ENCODE measurements at places on chromosomes 12 and 14. TPM values are rescaled to one million over a fixed set of nuclear protein-coding genes. Genes with fewer than 3 reads are reported as not detected.

- no peak for DNase-seq
Measured at GRCh38 chr14:29007990-29008389, 241.4 kb downstream of the FOXG1 start.

- DNase-seq: no peak
Measured at GRCh38 chr12:11787933-11788849, 138.7 kb downstream of the ETV6 start.

DNA sequence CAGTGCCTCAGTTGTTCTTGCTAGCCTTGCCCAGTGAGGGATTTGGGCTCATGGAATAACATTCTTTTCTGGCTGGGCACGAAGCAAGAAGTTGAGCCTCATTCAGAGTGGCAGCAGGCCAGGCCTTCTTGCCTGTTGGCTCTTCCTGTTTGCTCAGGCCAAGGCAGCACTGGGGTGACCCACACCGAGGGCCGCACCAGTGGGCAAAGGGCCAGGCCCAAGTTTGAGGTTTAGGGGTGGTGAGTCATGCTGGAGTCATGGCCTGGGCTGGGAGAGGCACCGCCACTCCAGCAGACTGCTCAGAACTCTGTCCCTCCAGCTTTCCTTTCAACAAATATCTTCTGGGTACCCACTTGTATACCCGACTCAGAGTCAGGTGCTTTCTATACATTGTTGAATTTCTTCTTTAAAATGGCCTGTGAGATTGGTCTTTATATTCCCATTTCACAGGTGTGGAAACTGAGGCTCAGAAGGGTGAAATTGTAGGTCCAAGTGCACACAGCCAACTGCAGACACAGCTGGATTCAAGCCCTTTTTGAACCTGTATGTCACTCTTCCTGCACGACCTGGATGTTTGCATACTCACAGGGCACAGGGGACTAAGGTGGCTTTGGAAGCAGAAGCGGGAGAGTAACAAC lies 279.4 kb downstream of the FOXN3 start:
- DNase-seq: no peak

- no peak for DNase-seq
Measured at GRCh38 chr12:22268973-22269372, 65.5 kb downstream of the ST8SIA1 start.

GRCh38 chr12:67928621-67929383 lies 60.4 kb upstream of the IFNG-AS1 start:
- DNase-seq: no peak

DNA sequence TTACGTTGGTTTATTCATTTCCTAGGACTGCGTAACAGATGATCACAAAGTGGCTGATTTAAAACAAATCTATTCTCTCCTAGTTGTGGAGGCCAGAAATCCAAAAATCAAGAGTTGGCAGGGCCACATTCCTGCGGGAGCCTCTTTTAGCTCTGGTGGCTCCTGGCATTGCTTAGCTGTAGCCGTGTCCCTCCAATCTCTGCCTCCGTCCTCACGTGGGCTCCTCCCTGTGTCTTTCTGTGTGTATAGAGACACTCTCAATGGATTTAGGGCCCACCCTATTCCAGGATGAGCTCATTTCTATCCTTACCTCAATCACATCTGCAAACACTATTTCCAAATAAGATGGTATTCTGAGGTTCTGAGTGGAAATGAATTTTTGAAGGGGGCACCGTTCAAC lies 42.5 kb downstream of the KCTD10 start:
- no peak for DNase-seq

- DNase-seq: no peak
Measured at GRCh38 chr12:105765053-105766014, 373.4 kb downstream of the NUAK1 start.

- no peak for DNase-seq
Measured at GRCh38 chr12:27541031-27541719, 17.2 kb downstream of the PPFIBP1 start.

DNA sequence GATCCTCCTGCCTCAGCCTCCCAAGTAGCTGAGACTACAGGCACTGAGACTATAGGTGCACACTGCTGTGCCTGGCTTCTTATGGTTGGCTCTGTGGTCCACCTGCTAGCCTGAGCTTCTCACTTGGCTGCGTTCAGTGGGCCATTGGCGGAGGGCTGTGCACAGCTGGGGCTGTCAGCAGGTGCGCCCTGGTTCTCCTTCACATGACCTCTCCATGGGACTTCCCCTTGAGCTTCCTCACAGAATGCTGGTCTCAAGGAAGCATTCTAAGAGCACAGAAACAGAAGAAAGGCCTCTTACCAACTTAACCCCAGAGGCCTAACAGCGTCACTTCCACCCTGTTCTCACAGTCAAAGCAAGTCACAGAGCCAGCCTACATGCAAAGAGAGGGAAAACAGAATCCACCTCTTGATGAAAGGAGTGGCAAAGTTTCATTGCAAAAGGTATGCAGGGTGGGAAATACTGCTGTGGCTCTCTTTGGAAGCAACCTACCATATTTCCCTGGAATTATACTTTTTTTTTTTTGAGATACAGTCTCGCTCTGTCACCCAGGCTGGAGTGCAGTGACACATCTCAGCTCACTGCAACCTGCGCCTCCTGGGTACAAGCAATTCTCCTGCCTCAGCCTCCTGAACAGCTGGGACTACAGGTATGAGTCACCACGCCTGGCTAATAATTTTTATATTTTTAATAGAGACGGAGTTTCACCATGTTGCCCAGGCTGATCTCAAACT lies 9.3 kb downstream of the RILPL2 start:
- DNase-seq: peak; percentile 55

The LALBA gene
- total RNA-seq: not detected

The ACRBP gene
- 1.3 TPM for total RNA-seq

The DIO3 gene
- not detected for total RNA-seq

The ASB2 gene
- total RNA-seq: 11.7 TPM

The WNT1 gene
- total RNA-seq: not detected

The DTX1 gene
- total RNA-seq: 3.4 TPM

The SPIC gene
- total RNA-seq: not detected

Measured in activated CD8-positive, alpha-beta T cell treated with anti-CD3 and anti-CD28 coated beads for 36 hours (primary cell).